ENCODE measurements at places on chromosomes 7 and 10.

DNA sequence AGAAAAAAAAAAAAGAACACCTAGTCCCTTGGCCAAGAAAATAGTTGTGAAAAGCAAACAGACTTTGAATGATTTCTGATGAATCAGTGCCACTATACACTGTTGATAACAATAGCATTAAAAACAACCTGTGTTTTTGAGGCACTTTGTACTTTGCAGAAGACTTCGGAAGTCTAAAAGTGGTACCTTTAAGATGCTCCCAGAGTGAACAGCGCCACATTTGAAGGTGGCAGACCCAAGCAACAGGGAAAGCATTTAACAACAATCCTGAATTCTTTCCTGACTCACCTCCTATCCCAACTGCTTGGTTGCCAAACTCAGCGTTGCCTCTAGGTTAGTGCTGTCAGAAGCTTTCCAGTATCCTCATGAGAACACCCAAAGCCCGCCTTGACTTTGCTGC, 102.5 kb upstream of the CCDC6 start:
- no peaks in the 10 kb centered on the region for H3K27me3 ChIP-seq
- DNase-seq = no peak
- no peaks in the 10 kb centered on the region for H3K36me3 ChIP-seq
- no peak overlapping the region for H3K4me3 ChIP-seq
- no peaks in the 10 kb centered on the region for H3K4me1 ChIP-seq

DNA sequence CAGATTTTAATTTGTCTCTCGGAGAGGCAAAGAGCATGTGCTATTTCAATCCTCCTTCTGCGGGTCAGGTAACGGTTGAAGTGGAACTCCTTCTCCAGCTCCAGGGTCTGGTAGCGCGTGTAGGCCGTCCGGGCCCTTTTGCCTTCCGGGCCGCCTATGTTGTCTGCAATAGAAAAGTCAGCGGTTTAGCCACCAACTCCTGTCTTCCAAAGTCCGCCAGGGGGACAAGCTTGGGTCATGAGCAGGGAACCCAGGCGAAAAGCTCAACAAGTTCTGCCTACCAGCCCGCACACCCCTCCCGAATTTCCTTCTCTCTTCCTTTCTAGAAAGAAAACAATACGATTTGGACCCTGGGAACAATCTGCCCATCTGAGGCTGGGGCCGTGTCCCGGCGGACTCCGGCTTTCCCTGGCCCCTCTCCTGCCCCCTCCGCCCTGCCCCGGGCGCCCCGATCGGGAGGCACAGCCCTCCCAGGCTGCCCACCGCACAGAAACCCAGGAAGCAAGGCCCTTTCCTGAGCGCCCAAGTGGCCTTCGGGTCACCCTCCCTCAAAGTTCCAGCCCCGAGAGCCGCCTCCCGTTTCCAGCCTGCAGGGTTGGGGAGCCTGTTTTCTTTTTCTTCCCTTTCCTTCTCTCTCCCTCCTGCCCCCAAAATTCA, 1.4 kb downstream of the HOXA5 start:
- H3K36me3 ChIP-seq = peaks cover 50% of the 10 kb centered on the region
- peak; percentile 60 for DNase-seq
- peak overlapping the region; percentile 52 for H3K27ac ChIP-seq
- peak overlapping the region; percentile 49 for H3K4me3 ChIP-seq

- H3K4me1 ChIP-seq = no peaks in the 10 kb centered on the region
- H3K27me3 ChIP-seq = no peaks in the 10 kb centered on the region
- no peaks in the 10 kb centered on the region for H3K36me3 ChIP-seq
- H3K4me3 ChIP-seq = no peak overlapping the region
- H3K27ac ChIP-seq = peak overlapping the region; percentile 31
Measured at GRCh38 chr10:94101894-94102293, 108.2 kb downstream of the PLCE1 start.

DNA sequence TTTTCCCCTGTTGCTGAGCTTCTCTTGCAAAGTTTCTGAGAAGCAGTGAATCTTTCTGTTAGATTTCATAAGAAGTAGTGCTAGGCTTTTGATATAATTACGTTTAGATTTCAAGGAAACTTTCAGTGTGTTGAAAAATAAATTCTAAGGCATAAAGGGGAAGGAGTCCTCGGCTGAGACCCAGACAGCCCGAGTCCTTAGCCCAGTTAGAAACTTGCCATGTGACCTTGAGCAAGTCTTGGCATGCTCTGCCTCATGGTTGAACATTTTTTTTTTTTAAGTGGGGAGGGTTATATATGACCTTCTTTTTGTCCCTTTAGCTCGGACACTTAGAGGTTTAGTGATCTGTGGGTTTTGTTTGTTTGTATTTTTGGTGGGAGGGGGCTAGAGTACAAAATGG, 117.5 kb downstream of the TCF7L2 start:
- no peaks in the 10 kb centered on the region for H3K27me3 ChIP-seq
- H3K4me3 ChIP-seq = no peak overlapping the region
- H3K4me1 ChIP-seq = peaks cover 91% of the 10 kb centered on the region
- no peak for DNase-seq
- H3K36me3 ChIP-seq = peaks cover 12% of the 10 kb centered on the region
- H3K27ac ChIP-seq = peak overlapping the region; percentile 86

- H3K4me1 ChIP-seq = peaks cover 43% of the 10 kb centered on the region
- no peaks in the 10 kb centered on the region for H3K36me3 ChIP-seq
- peak overlapping the region; percentile 42 for H3K27ac ChIP-seq
- no peaks in the 10 kb centered on the region for H3K27me3 ChIP-seq
- peak; percentile 86 for DNase-seq
- H3K4me3 ChIP-seq = no peak overlapping the region
Measured at GRCh38 chr10:13712837-13713581, 126.2 kb downstream of the PRPF18 start.

GRCh38 chr10:61836888-61837754, 64.4 kb upstream of the ARID5B start:
- H3K4me3 ChIP-seq = peak overlapping the region; percentile 19
- DNase-seq = no peak
- peak overlapping the region; percentile 74 for H3K27ac ChIP-seq

GRCh38 chr10:55237462-55237861, 436.4 kb upstream of the PCDH15 start:
- no peak overlapping the region for H3K27ac ChIP-seq
- H3K4me1 ChIP-seq = no peaks in the 10 kb centered on the region
- H3K27me3 ChIP-seq = no peaks in the 10 kb centered on the region
- no peak for DNase-seq
- H3K4me3 ChIP-seq = no peak overlapping the region

DNA sequence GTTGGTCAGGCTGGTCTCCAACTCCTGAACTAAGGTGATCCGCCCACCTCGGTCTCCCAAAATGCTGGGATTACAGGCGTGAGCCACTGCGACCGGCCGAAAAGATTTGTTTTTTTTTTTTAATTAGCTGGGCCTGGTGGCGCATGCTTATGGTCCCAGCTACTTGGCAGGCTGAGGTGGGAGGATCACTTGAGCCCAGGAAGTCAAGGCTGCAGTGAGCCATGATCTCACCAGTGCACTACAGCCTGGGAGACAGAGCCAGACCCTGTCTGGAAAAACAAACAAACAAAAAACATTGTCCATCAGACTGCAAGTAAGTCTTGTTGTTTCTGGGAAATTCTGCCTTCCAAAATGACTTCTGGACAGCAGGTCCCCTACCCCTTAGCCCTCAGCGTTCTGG, 16.3 kb upstream of the ZNF212 start:
- peaks cover 33% of the 10 kb centered on the region for H3K36me3 ChIP-seq
- H3K4me3 ChIP-seq = no peak overlapping the region
- no peak for DNase-seq
- H3K4me1 ChIP-seq = no peaks in the 10 kb centered on the region
- no peaks in the 10 kb centered on the region for H3K27me3 ChIP-seq

GRCh38 chr10:6202684-6203330, at the start of gene PFKFB3:
PFKFB3 (plus strand) TSS chr10:6202932; CDS start chr10:6203261, 329 bp downstream.
- peaks cover 16% of the 10 kb centered on the region for H3K4me1 ChIP-seq
- DNase-seq = peak; percentile 97
- H3K4me3 ChIP-seq = peak within 1 kb of the TSS; percentile 85
- H3K27me3 ChIP-seq = no peaks in the 10 kb centered on the region
- H3K36me3 ChIP-seq = no peaks in the 10 kb centered on the region

- H3K4me1 ChIP-seq = no peaks in the 10 kb centered on the region
- no peak overlapping the region for H3K27ac ChIP-seq
- H3K4me3 ChIP-seq = no peak overlapping the region
- no peak for DNase-seq
Measured at GRCh38 chr7:31613604-31614003, 73.4 kb upstream of the PPP1R17 start.

DNA sequence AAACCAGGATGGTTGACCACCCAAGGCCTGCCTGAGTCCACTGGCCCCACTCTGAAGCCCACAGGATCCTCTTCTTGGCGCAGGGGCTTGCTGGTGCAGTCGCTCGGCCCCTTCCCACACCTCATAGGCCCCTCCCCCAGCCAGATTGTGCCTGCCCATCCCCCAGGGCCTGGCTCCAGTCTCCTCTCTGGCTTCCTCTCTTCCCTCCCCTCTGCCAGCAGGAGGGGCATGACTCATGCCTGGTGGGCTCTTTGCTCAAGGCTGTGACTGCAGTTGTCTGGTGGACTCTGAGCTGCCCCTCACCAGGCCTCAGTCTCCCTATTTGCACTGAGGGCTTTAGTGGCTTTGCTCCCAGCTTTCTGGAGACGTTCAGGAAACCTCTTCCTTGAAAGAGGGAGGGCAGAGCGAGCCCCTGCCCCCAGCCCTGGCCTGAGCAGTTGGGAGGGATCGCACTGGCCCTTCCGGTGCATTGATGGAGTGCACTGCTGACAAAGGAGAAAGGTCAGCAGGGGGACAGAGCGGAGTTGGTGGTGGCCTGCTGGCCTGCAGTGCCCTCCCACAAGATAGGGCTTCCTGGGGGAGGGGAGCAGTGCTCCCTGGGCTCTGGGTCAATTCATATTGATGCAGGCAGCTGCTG, 60.7 kb downstream of the ZMIZ1 start:
- no peak overlapping the region for H3K27ac ChIP-seq
- no peaks in the 10 kb centered on the region for H3K27me3 ChIP-seq
- peaks cover 40% of the 10 kb centered on the region for H3K4me1 ChIP-seq
- H3K4me3 ChIP-seq = no peak overlapping the region

DNA sequence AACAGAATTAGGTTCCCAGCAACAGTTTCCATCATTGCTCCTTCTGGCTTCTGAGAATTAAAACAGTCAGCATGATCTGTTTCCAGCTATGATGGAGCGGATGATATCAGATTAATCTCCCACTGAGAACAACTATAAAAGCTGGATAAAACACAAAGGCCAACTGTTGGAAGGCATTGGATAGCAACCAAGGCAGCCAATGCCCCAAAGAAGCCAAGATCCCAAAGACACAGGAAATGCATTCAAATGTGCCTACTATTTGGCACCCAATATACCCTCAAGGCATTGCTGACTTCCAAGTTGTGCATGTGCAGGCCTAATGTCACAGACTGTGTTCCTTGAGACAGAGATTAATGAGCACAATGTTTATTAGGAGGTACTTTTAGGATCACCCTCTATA, 259.3 kb downstream of the ARHGAP12 start:
- no peak overlapping the region for H3K4me3 ChIP-seq
- H3K36me3 ChIP-seq = no peaks in the 10 kb centered on the region
- no peaks in the 10 kb centered on the region for H3K27me3 ChIP-seq
- H3K27ac ChIP-seq = no peak overlapping the region
- no peak for DNase-seq
- no peaks in the 10 kb centered on the region for H3K4me1 ChIP-seq

DNA sequence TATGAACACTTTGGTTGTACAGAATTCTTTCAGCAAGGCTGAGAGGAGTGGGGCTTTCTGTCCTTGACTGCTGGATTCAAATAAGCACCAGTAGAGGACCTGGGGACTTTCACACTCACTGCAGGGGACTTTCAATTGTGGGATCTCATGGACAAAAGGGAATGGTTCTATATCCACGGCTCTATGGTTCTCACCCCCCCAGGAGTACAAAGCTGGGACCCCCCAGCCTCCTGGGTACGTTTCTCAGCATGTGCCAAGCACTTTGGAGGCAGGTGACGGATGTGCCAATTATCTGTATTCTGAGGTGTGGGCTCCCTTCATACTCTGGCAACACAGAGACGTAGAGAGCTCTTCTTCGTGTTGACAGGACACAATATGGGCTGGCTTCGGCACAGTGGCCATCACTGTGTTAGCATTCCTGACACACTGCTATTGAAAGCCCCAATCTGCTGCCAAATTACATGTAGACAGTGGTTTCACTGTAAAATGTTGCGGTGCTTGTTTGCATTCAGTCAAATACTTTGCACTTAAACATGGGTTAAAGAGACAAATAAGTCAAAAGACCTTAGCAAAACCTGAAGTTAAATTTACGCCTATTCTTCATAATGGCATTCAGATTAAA, 92.7 kb upstream of the SAMD8 start:
- DNase-seq = no peak
- peaks cover 45% of the 10 kb centered on the region for H3K36me3 ChIP-seq
- no peaks in the 10 kb centered on the region for H3K4me1 ChIP-seq
- H3K27me3 ChIP-seq = no peaks in the 10 kb centered on the region
- H3K27ac ChIP-seq = no peak overlapping the region
- H3K4me3 ChIP-seq = no peak overlapping the region

- H3K4me1 ChIP-seq = no peaks in the 10 kb centered on the region
- H3K27me3 ChIP-seq = no peaks in the 10 kb centered on the region
- H3K36me3 ChIP-seq = no peaks in the 10 kb centered on the region
- DNase-seq = no peak
- no peak overlapping the region for H3K27ac ChIP-seq
Measured at GRCh38 chr10:3421537-3422257, 249.1 kb upstream of the PITRM1 start.

- no peak overlapping the region for H3K4me3 ChIP-seq
- no peak overlapping the region for H3K27ac ChIP-seq
- peaks cover 8% of the 10 kb centered on the region for H3K4me1 ChIP-seq
- H3K27me3 ChIP-seq = no peaks in the 10 kb centered on the region
- DNase-seq = no peak
Measured at GRCh38 chr7:139871331-139871730, 42.3 kb downstream of the TBXAS1 start.

DNA sequence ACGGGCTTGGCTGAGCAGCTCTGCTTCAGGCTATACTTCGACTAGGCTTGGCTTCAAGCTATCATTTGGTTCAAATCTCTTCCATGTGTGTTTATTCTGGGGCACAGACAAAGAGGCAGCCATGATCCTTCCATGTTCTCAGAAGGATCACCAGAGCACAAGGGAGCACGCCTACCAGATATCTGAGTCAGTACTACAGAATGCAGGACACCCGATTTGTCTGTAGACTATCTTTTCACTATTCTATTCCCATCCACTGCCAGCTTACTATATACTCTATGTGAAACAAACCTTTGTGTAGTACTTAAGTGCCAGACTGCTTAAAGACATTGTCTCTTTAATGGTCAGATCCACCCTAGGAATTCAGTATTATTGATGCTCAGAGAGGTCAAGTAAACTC, 35.1 kb downstream of the CH25H start:
- no peaks in the 10 kb centered on the region for H3K4me1 ChIP-seq
- DNase-seq = no peak
- H3K4me3 ChIP-seq = no peak overlapping the region
- no peaks in the 10 kb centered on the region for H3K36me3 ChIP-seq

DNA sequence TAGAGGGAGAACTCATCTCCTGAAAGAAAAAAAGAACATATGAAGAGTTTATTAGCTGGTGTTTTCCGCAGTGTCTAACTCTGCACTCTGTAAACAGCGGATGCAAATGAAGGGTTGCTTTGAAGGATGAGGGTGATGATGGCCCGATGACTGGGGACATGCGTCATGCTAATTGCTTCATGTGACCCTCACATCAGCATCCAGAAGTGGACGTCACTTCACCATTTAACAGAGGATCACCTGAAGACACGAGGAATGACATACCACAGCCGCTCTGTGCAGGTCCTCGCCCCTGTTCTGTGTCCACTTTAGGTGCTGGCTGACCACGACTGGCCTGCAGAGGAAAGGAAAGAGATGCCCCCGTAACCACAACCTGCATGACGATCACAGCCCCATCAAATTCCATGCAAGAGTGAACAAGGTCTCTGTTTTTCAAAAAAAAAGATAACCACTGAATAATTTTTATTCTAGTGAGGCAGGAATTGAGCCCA, 82.9 kb downstream of the KLF6 start:
- no peak overlapping the region for H3K4me3 ChIP-seq
- DNase-seq = no peak
- no peak overlapping the region for H3K27ac ChIP-seq
- no peaks in the 10 kb centered on the region for H3K4me1 ChIP-seq
- no peaks in the 10 kb centered on the region for H3K27me3 ChIP-seq
